AG10803 (cell line): ENCODE measurements at places on chromosomes 7 and 10.

GRCh38 chr10:130515670-130516069 is 379.5 kb downstream of the GLRX3 start:
- no peak for DNase-seq

DNA sequence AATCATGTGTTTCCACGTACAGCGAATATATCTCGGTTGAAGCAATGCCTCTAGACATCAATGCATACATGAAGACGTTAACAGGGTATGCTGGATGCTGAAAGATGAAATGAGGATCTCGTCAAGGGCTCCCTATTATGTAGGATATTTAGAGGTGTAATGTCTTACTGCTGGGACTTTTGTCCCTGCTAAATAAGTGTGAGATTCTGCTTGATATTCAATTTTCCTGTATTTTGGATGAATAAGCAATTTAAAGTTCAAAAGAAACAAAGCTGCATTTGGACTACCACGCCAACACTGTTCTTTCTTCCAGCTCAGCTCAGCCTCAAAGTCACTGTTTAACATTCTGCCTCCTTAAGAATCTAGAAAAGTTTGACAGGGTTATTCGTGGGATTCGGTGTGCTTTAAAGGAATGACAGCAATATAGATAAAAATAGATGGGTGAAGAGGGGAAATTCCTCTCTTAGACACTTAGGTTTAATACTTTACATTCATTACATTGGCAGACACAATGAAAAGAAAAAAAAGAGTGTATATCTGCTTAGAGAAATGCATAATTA is 110.1 kb upstream of the RHEB start:
- DNase-seq, result no peak

- DNase-seq, result no peak
Measured at GRCh38 chr7:90723233-90723632, 127.1 kb downstream of the CDK14 start.

- no peak for DNase-seq
Measured at GRCh38 chr7:51014811-51015210, 232.1 kb upstream of the GRB10 start.

GRCh38 chr10:62818426-62819011 is 2.4 kb upstream of the EGR2 start:
- DNase-seq, result no peak

GRCh38 chr10:100345570-100346330 is 1.3 kb upstream of the SCD start:
- DNase-seq, result peak; percentile 52

DNA sequence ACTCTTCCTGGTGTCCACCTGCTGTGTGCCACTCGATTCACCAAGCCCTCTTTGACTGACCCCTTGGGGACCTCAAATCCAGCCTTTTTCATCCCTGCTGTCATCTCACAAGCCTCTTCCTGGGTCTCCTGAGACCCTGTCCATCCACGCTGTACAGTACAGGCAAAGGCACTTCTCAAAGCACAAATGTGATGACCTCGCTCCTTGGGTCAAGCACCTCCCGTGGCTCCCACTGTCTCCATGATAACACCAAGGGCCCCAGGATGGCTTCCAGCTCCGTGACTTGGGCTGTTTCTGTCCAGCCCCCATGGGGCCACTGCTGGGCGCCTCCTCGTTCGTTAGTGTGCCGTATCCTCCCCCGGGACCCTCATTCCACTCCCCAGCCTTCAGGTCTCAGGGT is 28.7 kb downstream of the PVRIG start:
- DNase-seq, result no peak

GRCh38 chr10:78351283-78351682 is 317.6 kb downstream of the RPS24 start:
- DNase-seq, result no peak

DNA sequence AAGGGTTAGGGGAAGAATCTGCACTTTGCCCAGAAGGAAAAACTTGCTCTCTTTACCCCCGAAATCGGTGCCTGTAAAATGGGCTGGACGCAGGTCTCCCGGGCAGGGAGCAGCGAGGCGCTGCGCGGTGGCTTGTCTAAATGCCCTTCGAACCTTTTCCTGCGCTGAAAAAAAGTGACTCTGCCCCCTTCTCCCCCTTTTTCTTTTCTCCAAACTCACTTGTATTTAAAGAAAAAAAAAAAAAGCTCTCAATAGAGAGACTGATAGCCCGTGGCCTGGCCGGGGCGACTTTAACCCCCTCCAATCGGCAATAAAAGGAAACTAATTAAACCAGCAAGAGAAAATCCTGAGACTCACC is 286 bp downstream of the SP8 start:
- no peak for DNase-seq

- no peak for DNase-seq
Measured at GRCh38 chr10:35327790-35328403, 8.4 kb upstream of the CCNY start.

GRCh38 chr10:46514431-46514861 is 42.0 kb downstream of the GPRIN2 start:
- no peak for DNase-seq

DNA sequence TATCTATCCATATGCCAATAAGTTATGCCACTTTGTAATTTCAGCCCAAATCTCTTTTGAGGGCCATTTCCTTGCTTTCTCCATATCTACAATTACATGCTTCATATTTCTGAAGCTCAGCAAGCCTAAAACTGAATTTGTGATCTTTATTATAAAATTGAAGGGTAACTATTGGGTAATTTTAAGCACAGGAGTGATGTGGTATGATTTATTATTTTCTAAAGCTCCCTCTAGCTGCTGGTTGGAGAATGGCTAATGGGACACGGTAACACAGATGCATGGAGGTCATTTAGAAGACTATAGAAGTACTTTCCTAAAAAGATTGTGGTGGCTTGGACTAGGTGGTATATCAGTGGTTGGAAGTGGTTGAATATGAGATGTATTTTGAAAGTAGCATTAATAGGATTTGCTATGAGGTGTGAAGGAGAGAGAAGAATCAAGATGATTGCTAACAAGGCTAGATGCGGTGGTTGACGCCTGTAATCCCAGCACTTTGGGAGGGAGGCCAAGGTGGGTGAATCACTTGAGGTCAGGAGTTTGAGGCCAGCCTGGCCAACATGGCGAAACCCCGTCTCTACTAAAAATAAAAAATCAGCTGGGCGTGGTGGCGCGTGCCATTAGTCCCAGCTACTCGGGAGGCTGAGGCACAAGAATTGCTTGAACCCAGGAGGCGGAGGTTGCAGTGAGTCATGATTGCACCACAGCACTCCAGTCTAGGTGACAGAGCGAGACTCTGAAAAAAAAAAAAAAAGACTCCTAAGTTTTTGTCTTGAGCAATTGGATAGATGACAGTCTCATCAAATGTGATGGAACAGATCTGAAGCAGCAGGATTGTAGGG is 13.9 kb downstream of the KLHDC10 start:
- no peak for DNase-seq

DNA sequence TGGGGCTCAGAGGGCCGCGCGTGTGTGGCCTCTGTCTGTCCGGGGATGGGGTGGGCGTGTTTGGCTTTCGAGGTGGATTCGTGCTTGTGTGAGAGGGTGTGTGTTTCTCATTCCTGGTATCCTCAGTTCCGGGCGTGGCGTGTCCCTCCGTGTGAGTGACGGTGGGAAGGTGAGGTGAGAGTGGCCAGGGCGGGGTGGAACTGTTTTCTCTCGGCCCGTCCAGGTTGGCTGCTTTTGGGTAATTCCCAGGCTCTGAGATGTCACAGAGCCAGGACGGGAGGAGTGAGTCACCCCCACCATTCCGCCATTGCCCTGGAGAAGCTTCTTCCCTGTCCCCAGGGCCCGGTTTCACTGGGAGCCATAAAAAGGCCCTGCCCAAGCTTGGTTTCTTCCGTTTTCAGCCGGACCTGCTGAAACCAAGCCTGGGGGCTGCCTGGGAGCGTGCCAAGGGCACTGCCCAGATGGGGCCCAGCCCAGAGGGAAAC is 21.3 kb upstream of the CLDN4 start:
- DNase-seq, result no peak

DNA sequence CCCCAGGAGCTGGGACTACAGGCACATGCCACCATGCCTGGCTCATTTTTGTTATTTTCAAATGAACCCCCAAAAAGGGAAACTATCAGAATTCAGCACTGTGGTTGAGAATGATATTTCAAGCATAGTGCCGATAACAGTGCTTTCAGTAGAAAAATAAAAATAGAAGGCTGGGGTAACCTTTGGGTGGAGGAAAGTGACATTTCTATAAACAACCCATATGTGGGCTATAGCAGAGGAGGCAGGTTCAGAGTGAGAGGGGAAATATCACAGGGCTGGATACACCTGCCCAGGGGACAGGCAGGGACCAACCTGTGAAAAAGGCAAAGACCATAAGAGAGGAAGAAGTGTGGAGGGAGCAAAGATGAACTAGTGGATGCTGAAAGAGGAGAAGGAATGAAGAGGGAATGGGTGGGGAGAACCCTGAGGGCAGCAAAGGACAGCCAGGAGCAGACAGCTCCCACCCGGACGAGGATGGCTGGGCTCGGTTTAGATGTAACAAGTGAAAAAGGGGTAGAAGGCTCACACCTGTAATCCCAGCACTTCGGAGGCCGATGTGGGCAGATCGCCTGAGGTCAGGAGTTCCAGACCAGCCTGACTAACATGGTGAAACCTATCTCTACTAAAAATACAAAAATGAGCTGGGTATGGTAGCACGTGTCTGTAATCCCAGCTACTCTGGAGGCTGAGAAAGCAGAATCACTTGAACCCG is 56.5 kb downstream of the MAP3K8 start:
- DNase-seq, result no peak

DNA sequence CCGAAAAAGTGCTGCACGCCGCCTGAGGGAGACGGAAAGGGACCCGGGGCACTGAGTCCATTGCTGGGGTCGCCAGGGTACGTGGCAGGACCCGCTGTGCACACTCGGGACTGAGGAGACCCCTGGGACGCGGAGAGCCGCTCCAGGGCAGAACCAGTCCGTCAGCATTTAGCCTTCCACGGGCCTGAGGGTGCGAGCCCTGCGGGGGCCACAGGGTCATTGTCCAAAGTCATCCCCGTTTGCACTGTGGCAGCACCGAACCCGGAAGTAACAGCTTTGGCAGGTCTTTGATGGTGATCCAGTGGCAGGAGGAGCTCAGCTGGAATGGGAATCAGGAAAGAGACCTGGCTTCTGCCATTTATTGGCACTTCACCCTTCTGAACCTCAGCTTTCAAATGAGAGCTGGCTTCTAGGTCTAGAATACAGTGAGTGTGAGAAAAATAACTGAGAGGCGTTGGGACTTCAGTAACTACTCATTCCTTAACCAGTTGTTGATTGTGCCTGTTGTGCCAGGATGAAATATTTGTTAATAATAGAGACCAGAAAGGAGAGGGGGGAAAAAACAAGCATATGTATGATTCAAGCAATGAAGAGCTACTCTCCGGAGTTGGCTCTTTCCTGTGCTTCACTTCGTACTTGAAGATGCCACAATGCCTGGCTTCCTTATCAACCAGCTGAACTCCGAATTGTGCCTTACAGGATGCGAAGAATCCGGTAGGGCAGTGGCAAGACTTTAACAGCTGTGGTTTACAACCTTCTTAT is 811 bp upstream of the ARHGAP12 start:
- no peak for DNase-seq

- DNase-seq, result no peak
Measured at GRCh38 chr10:45075216-45075615, 74.5 kb downstream of the ZNF22 start.

DNA sequence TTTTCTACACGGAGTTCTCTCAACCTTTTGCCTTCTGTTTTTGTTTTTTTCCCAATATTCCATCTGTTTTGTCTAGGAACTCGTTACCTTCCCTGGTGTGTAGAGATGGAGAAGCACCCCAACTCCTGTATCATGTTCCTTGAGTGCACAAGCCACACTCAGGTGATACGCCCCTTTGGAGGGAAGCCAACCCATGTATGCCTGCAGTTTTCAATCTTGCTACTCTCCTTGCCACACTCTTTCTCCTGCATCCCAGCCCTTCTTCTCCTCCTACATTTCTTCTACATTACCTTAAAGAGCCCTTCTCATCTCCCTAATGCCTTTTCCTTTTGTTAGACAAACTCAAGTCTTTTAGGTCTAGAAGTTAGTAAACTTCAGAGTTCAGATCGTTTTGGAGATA is 10.2 kb upstream of the SP4 start:
- DNase-seq, result no peak

DNA sequence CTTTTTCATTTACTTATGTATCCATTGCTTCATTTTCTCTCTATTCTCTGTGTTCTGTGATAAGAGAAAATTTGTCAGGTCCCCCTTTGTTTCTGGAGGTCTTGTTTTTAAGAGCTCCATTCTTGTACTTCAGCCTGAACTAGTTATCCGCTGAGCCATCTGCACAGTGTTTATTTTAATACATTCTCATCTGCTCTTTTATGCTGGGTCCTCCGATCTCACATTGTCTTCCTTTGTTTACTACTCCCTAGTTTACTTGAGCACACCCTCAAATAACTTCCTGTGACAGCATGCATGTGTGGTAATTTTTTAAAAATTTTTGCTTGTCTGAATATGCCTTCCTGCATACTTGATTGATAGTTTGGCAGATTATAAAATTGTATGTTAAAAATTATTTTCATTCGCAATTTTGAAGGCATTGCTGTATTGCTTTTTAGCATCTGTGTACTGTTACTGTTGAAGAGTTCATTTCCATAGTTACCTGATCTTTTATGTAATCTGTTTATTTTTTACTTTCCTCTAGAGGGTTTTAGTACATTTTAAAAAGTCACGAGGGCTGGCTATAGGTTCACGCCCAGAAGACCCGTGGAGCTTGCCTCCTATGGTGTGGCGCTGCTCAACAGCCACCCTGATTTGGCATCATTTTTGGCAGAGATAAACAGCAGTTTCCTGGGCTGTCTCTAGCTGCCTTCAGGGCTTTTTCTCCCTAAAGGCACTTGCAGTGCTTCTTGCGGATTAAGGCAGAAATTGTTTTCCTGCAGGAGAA is 31.9 kb downstream of the RSBN1L start:
- DNase-seq, result peak; percentile 35

DNA sequence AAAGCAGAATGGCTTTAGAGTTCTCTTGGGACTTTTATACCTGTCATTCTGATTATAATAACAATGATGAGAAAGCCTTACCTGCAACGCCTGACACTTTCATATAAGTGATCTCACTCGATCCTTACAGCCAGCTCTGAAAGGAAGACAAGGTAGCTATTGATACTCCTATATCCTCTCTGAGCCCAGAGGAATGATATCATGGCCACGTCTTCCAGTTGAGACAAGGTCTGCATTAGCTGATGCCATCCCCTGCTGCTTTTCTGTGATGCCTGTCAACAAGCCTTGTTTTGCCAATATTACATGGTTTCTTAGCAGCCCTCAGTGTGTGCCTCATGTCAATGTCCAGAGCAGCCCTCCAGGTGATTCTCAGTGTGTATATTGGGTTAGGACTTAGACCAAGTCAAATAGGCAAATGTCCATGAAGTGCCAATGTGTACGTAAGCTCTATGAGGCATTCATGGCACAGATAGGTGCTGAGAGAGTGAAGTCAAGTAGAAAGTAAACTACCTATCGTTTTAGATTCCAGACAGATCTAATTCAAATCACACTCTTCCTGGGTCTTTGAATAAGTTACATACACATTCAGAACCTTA is 405.9 kb downstream of the ADRA2A start:
- no peak for DNase-seq

GRCh38 chr10:6567884-6568283 is 12.2 kb downstream of the PRKCQ start:
- DNase-seq, result no peak

- DNase-seq, result no peak
Measured at GRCh38 chr10:71483885-71484751, 87.4 kb downstream of the CDH23 start.

GRCh38 chr10:72096115-72097000 is 8.0 kb upstream of the SPOCK2 start:
- no peak for DNase-seq
